ENCODE measurements at places on chromosomes 5 and 9. TPM values are rescaled to one million over a fixed set of nuclear protein-coding genes. Genes with fewer than 3 reads are reported as not detected.

Gene PRR7
- 0.40 TPM for total RNA-seq

Gene PCDHA6
- total RNA-seq = not detected

GRCh38 chr9:1053986-1054425, 3.8 kb downstream of the DMRT2 start:
- no peak for DNase-seq

Gene NR4A3
- 4.1 TPM for total RNA-seq

DNA sequence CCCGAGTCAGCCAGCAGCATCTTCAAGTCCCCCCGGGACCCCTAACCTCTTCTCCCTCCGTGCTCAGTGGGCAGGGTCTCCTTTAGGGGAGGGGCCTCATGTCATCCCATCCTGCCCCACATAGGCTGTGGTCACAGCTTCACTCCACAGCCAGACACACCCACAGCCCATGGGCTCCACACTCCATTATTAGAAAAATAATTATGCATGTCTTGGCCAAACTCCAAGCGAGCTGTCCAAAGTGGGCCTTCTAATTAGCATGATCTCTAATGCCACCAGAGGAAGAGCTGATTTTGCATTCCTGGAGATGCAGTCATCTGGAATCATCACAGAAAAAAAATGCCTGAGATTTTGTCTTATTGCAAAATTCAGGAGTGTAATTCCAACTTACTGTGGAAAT, 418.2 kb downstream of the IRX2 start:
- DNase-seq = no peak

DNA sequence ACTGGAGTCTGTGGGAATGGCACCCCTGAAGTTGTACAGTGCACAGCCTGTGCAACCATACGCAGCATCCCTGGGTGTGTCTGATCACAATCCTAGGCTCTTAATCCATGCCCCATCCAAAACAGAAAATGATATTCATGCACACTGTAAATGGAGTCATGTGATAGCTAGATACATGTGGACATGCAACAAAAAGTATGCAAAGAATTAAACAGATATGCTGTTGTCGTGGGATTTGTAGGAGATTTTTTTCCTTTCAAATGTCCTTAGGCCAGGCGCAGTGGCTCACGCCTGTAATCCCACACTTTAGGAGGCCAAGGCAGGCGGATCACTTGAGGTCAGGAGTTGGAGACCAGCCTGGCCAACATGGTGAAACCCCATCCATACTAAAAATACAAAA, 36.1 kb downstream of the PRRX2 start:
- no peak for DNase-seq

DNA sequence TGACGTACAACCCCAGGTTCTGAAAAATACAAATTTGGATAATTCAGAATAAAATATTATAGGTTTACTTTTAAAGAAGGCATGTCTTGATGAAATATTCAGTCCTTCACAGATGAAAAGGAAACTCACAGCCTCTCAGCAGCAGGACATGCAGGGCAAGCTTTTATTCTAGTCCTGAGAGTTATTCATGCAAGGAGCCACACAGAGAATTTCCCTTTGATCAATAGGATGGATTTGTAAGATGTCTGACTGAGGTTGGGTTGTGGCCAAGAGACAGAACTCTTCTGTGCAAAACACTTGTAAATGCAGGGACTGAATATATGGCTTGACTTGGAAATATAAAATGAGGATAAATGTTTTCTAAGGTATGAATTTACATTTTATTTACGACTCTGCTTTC, 48.8 kb upstream of the TBCA start:
- no peak for DNase-seq

- no peak for DNase-seq
Measured at GRCh38 chr9:137757613-137758029, 120.0 kb upstream of the CACNA1B start.

Gene CCL27
- total RNA-seq = not detected

DNA sequence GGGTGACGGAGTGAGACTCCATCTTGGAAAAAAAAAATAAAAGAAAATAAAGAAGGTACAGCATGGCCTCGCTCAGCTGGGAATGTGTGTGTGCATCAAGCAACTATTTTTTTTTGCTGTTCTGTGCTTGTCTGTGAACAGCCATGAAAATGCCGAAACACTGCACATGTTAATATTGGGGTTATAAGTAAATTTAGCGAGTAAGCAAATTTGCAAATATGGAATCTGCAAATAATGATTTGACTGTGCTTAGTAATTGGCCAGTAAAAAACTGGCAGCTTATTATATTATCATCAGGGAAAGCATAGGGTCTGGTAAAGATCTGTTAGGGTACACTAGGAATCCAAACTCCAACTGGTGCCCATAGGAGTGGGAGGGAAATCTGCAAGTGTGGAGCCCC, 278.1 kb upstream of the KLF4 start:
- DNase-seq = no peak

GRCh38 chr5:142000704-142001484, 11.9 kb downstream of the GNPDA1 start:
- DNase-seq = no peak

- DNase-seq = no peak
Measured at GRCh38 chr9:18245911-18246310, 228.0 kb upstream of the ADAMTSL1 start.

GRCh38 chr9:90107040-90107725, 502.4 kb downstream of the GADD45G start:
- peak; percentile 64 for DNase-seq

- DNase-seq = no peak
Measured at GRCh38 chr5:15383469-15383868, 116.5 kb upstream of the FBXL7 start.

DNA sequence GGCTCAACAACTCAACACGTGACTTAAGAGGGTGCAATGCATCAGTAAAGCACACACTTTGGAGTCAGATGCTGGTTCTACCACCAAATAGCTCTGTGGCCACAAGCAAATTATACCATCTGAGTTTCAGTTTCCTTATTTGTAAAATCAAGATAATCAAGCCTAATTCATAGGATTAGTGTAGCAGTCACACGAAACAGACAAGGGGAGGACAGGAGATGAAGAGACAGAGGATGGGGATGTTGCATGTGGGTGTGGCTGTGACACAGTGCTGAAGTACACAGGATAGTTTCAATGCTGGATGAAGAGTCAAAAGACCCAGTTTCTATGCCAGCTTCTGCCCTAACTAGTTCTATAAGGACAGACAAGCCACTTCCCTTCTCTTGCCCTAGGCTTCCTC, 60.2 kb downstream of the SPOCK1 start:
- no peak for DNase-seq

- no peak for DNase-seq
Measured at GRCh38 chr5:98933445-98934072, 4.8 kb upstream of the CHD1 start.

DNA sequence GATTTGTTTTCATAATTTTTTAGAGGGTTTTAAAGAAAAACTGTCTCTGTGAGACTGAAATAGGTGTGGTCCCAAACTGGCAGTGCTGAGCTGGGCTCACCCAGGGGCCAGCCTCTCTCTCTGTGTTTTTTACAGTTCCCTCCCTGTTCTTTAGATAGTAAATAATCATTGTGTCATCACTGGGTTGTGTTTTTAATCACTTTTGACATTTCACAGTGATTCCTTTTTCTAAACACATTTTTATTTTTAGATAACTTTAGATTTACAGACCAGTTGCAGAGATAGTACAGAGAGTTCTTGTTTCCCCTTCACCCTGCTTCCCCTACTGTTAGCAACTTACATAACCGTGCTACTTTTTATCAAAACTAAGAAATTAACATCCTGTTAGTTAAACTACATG, 44.4 kb downstream of the MAP1B start:
- peak; percentile 36 for DNase-seq

GRCh38 chr5:77633709-77634108, 4.8 kb downstream of the OTP start:
- no peak for DNase-seq

DNA sequence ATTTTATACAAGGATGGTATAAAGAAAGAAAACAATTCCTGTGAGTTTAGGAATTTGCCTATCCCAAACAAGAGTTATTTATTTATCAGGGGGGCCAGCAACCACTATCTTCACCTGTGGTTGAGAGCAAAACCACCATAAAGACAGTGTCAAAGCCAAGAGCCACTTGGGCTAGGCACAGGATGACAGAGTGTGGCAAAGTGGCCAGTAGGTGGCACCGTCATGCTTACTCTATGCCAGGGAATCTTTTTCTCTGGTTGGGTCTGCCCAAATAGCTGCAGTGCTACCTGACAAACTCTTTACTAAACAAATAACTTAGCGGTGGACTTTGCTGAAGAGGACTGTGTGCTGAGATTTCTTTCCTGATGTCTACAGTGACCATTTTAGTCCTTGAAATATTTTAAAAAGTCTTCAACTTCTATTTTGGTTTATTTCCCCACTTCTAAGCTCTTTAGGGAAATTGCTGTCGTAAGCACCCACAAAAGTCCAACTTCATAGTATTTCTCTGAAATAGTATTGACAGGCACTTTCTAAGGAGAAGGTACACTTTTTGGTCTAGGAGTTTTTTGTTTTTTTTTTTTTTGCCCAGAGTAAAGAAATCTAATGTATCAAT, 285.0 kb downstream of the RFX3 start:
- DNase-seq = peak; percentile 67

Gene PTGES
- total RNA-seq = 2.4 TPM

Gene C5orf34
- 1.0 TPM for total RNA-seq

Gene SNCB
- not detected for total RNA-seq

Gene EIF4EBP3
- 18.2 TPM for total RNA-seq

GRCh38 chr5:610011-610743, 2.0 kb upstream of the CEP72 start:
- no peak for DNase-seq

Gene ACER2
- total RNA-seq = 3.4 TPM

GRCh38 chr9:138114501-138115245, 237.1 kb downstream of the CACNA1B start:
- DNase-seq = no peak

DNA sequence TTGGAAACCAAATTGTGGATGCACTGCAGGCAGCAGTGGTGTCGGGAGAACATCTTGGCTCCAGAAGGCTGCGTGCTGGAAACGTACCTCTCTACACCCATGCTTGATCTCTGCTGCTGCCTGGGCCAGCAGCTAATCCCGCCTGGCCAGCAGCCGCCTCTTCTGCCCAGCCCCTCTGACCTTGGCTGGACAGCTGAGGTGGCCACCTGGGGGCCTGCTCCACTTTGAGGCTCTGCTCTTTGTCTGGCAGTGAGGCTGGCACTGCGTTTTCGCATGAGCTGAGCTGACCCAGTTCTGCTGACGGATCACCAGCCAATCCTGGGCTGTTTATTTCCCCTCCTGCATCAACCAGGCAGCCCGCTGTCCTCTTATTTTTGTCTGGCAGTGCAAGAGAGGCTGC, 154.9 kb downstream of the TENT4A start:
- DNase-seq = no peak

GRCh38 chr9:3337515-3338225, 188.1 kb downstream of the RFX3 start:
- peak; percentile 30 for DNase-seq

Gene TMEFF1
- total RNA-seq = not detected

DNA sequence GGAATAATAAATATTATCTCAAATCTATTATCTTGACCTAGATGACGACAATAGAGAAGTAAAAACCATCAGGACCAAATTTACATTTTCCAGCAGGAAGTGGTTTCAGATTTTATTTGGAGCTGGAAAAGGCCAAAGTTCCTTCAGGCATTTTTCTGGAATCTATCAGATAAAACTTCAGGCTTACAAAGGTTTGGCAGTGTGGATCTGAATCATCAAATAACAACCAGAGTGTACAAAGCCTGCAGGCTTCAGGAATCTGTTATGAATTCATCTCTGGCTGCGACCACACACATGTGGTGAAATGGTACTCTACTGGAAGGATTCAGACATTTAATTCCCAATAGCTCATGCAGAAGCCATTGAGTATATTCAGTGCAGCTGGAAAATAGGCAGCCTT, 726.4 kb upstream of the GRAMD2B start:
- no peak for DNase-seq

DNA sequence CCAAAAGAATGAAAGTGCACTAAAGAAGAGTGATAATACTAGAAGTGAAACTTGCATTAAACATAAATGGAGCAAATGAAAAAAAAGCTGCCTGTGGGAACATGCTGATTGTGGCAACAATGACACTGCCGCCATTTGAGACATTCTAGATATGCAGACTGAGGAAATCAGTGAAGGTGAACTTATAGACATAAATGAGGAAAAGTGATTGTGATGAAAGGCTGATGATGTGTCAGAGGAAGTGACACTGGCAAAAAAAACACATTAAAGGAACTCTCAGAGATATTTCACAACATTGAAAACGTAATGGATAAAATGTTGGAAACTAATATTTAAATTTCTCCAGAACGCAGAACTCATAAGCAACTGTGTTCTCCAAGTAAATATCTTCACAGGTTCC, 1.2 kb downstream of the ERCC8 start:
- no peak for DNase-seq

Gene GCNT4
- total RNA-seq = 0.17 TPM

Gene TPPP
- total RNA-seq = 34.8 TPM

Gene PRRX2
- 0.20 TPM for total RNA-seq

Gene PCA3
- total RNA-seq = not detected

- no peak for DNase-seq
Measured at GRCh38 chr9:128003966-128004604, 23.3 kb upstream of the EEIG1 start.

DNA sequence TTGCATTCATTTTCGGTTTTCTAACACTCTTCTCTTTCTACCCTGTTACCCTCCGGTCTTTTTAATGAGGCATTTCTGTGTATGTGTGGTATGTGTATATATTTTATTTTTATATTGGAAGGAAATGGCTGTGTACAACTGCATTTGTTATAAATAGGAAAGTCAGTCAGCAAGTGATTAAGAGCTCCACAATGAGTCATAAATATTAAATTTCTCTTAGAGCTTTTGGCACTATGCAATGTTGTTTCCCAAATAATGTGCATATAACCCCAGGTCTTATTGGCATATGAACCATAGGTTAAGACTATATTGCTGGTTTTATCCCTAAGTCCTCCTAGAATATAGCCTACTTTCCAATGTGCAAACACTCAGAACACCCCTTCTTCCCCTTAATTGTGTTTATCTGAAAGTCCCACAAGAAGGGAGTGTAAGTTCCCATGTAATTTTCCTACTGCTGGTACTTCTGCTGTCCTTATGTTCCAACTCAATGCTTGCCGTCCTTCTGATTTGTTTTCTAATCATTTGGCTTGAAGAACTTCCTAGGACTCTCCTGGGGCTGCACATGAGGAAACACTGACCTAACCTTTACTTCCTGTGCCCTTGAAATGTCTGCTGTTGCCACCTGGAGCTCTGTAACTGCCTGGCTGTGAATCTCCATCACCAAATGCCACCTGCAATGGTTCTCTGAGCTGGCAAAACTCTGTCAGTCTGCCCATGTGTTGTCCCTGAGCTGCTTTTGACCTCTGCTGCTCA, 65.5 kb upstream of the PCSK5 start:
- DNase-seq = no peak

GRCh38 chr5:52999344-52999949, 10.3 kb downstream of the ITGA2 start:
- DNase-seq = no peak

Gene ASPN
- 4.5 TPM for total RNA-seq

- no peak for DNase-seq
Measured at GRCh38 chr9:7006417-7006816, 248.6 kb downstream of the KDM4C start.

GRCh38 chr5:137836997-137837396, 30.7 kb upstream of the MYOT start:
- no peak for DNase-seq

Data from left ventricle myocardium superior (tissue), 1 donor.